ENCODE measurements at places on chromosomes 5 and 9. TPM values are rescaled to one million over a fixed set of nuclear protein-coding genes. Genes with fewer than 3 reads are reported as not detected.

The GRK6 gene
- 34.5 TPM for total RNA-seq

The ADGRD2 gene
- not detected for total RNA-seq

GRCh38 chr9:17116400-17116837 is 18.4 kb upstream of the CNTLN start:
- DNase-seq, result no peak

DNA sequence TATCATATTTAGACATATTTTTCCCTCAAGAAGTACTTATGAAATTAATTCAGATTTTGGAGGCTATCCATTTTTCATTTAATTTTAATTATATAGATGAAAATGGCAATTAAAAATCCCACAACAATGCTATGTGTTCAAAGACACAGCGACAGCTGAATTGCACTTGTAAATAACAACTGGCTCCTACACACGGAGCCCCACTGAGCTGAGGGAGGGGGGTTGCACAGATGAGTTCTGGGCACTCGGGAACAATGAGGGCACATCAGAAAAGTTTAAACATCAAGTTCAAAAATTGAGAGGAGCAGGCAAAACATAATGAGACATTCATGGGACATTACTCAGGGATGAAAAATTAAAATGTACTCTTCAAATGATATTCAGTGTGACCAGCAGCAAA is 104.9 kb downstream of the MARCHF3 start:
- DNase-seq, result no peak

- no peak for DNase-seq
These were observed 346.8 kb upstream of the NUDT12 start for GRCh38 chr5:103909391-103909790.
